ENCODE measurements at places on chromosomes 3 and 15. TPM values are rescaled to one million over a fixed set of nuclear protein-coding genes. Genes with fewer than 3 reads are reported as not detected.
A peak's percentile ranks its signal among the peaks of the same experiment; 100 is the strongest.

DNA sequence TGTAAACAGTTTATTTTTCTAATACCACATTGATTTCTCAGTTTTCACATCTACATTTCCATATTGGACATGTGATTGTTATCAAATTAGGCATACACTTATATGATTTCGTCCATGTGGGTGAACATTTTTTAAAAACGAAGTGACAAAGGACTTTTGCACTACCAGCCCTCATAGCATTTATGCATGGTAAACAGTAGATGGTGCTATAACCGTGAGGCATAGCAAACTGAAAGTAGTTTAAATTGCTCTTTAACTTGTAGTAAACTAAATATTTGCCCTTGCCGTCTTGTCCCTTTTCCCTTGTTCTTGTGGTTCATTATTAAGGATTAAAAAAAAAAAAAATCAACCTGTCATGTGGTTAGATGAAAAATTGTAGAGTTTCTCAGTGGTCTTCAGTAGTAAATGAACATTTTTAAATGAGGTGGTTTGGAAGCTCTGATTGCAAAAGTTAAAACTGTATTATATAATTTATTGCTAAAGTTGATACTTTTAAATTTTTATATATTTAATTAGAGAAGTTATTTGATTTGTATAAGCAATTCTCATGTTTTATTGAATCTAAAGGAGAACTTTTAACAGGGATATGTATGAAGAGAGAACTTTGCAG lies 24.0 kb downstream of the STX19 start:
- peak; percentile 24 for DNase-seq

DNA sequence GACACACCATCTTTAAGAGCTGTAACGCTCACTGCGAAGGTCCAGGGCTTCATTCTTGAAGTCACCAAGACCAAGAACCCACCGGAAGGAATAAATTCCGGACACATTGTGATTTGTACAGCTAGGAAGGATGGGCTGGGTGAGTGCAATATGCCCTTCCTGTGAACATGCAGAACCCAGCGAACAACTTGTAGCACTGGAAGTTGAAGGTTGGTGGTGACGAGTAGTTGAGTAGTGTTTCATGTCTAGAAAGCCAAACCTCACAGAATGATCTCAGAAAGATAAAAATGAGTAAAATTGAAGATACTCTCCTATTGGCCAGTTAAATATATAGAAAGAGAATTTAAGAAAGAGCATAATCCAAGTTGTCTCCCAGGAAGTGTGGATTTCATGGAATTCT lies 462.2 kb upstream of the CFAP20DC start:
- no peak for DNase-seq

GRCh38 chr3:31985831-31986230 lies 4.3 kb downstream of the ZNF860 start:
- DNase-seq, result no peak

DNA sequence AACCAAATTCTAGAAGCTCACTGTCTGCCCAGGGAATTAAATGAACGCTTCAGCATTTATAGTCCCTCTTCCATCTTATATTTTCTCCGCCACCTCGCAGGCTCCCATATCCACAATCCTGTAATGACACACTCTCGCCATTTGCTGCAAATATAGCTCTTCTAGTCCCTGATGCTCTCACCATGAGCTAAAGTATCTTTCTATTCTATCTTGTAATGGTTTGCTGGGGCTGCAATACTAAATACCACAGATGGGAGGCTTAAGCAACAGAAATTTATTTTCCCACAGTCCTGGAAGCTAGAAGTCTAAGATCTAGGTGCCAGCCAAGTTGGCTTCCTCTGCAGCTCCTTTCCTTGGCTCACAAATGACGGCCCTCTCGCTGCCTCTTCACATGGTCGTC lies 106.9 kb upstream of the NPHP3 start:
- DNase-seq, result no peak

GRCh38 chr15:101303408-101303807 lies 8.4 kb upstream of the SNRPA1 start:
- no peak for DNase-seq

DNA sequence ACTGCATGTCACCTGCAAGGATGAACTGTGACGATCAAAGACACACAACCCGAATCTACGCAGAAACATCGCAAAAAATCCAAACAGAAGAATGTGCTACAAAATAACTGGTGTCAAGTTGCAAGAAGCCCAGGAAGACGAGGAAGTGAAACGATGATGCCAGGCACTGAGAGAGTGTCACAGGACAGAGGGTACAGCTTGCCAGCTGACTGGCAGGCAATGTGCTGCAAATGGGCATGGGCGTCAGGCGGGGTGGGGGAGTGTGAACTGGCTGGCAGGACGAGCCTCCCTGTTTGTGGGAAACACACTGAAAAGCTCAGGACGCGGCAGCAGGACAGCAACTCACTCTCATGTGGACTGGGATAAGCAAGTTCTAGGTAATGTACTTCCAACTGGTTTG lies 28.9 kb upstream of the OCA2 start:
- DNase-seq, result no peak

- DNase-seq, result no peak
These were observed 91.5 kb downstream of the GPR156 start for GRCh38 chr3:120193554-120193953.

DNA sequence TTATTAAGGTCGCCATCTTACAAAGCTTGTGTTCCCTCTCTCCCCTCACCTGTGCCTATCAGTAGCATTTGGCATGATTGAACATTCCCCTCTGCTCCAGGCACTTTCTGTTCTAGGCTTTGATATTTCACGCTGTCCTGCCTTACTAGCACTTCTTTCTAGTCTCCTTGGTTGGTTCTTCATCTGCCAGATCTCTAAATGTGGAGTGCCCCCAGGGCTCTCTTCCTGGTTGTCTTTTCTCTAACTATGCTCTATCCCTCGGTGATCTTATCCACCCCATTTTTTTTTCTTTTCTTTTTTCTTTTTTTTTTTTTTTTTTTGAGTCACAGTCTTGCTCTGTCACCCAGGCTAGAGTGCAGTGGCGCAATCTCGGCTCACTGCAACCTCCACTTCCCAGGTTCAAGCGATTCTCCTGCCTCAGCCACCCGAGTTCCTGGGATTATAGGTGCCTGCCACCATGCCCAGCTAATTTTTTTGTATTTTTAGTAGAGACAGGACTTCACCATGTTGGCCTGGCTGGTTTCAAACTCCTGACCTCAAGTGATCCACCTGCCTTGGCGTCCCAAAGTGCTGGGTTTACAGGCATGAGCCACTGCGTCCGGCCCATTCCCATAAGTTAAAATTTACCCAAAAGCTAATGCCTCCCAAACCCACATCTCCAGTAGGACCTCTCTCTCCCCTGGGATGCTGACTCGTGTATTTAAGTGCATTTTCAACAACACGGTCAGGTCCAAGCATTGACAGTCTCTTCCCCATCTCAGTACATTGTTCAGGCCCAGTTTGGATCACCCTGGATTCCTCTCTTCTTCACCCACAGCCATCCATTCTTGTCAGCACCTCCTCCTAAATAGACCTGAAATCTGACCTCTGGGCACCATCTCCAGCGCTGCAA lies 5.2 kb downstream of the NUSAP1 start:
- no peak for DNase-seq

- no peak for DNase-seq
These were observed 246.5 kb upstream of the LRRN1 start for GRCh38 chr3:3552761-3553160.

GRCh38 chr15:61057376-61057775 lies 171.7 kb downstream of the RORA start:
- DNase-seq, result no peak

DNA sequence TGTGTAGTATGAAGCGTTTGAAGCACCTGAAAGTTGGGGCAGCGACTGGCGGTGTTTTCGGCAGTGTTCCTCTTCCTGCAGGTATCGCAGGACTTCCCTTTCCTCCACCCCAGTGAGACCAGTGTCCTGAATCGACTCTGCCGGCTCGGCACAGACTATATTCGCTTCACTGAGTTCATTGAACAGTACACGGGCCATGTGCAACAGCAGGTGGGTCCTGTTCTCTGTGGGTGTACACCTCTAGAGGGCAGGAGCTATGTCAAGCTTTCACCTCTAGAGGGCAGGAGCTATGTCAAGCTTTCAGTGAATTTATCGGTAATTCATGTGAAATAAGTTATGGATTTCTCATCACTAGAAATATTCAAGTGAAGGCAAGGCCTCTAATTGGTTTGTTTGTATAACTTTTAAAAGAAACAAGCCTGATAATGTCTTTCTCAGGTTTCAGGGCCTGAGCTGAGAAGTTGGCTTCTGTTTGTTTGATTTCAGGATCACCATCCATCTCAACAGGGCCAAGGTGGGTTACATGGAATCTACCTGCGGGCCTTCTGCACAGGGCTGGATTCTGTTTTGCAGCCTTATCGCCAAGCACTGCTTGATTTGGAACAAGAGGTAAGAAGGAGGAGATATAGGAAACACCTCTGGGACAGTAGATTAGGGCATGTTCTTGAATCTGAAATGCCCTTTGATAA lies 5.3 kb downstream of the TUBGCP4 start:
- DNase-seq, result peak; percentile 62

- no peak for DNase-seq
These were observed 6.1 kb downstream of the SCAP start for GRCh38 chr3:47469616-47470015.

GRCh38 chr3:64878362-64878761 lies 190.6 kb upstream of the ADAMTS9 start:
- DNase-seq, result no peak

DNA sequence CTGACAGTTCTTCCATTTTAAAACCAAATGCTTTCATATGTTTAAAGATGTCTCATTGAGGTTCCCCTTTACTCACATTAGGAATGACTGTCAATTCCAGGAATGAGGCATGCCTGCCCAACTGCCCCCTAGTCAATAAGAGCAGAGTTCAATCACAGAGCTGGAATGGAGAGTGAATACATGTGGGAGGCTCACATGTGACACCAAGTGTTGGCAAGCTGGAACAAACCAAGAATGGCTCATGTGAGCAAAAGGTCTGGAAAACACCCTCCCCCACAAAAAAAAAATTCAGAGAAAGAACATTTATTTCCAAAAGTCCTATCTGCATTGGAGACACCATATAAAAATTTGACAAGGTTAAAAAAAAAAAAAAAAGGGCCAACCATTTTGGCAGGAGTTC lies 3.7 kb downstream of the PBRM1 start:
- no peak for DNase-seq

GRCh38 chr15:71627604-71628003 lies 182.8 kb upstream of the NR2E3 start:
- no peak for DNase-seq

DNA sequence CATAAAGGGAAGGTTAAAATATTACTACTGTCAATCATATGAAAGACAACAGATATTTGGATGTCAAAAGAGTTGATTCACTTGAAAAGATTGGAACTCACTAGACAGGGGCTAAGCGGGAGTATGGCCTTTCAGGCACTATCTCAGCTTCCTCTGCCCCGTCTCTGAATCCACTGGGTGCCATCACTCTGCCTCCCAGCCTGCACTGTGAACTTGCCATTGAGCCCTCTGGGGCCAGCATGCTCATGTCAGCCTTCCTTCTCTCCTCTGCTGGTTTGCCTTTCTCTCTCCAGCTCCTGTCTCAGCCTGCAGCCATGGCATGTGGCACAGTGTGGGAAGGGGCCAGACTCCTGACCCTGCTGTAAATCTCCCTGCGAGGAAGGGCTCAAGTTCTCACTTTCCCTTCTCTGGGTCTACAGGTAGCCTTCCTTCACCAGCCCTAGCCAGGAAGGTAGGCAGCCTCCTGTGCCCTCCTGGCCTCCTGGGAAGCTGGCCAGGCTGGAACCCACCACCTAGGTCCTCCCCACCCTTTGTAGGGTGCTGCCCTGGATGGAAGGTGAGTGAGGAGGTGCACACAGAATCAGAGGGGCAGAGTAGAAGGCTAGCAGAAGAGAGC lies 54.0 kb upstream of the SLCO2A1 start:
- no peak for DNase-seq

- DNase-seq, result no peak
These were observed 38.0 kb downstream of the TMEM41A start for GRCh38 chr3:185460719-185461350.

DNA sequence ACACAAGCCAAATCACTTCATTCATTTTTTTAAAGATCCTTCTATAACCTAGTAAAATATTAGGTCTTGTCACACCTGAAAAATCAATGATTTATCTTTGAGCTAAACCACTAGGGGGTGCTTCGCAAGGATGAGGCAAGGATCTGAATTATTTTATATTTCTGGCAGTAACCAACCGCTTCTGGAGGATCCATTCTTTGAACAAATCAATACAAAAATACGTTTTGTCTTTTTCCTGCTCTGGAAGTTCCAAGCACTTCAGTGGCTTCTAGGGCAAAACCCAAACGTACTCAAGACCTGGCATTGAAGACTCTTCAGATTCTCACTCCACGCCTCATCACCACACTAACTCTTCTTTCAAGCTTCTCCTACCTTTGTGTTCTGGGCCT lies 486 bp downstream of the LSG1 start:
- DNase-seq, result peak; percentile 49

DNA sequence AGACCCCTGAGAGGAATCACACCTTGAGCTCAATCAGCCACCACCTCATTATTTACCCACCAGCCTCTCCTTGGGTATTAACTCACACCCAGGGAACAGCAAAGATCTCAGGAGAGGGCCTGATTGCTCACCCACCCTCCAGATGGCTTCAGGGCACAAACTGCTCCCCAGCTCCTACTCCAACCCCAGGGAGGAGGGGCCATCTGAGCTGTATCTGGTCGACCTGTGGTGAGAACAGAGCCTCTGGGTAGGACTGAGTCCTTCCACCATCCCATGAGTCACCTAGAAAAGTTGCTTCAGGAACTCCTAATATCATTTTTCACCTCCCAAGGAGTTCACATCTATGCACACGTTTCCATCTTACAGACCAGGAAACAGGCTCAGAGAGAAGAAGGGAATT lies 44.8 kb upstream of the HES1 start:
- DNase-seq, result no peak

CHRNA7 gene
- total RNA-seq, result 0.55 TPM

DLL4 gene
- not detected for total RNA-seq

ATG7 gene
- total RNA-seq, result 40.0 TPM

ATP1B3 gene
- total RNA-seq, result 122 TPM

TGM4 gene
- not detected for total RNA-seq

COL7A1 gene
- total RNA-seq, result 1.6 TPM

THBS1 gene
- 0.87 TPM for total RNA-seq

IQCF5 gene
- not detected for total RNA-seq

GATM gene
- 1.5 TPM for total RNA-seq

SCAANT1 gene
- not detected for total RNA-seq

SYNPR gene
- total RNA-seq, result not detected

NMB gene
- total RNA-seq, result 3.3 TPM

Data from activated CD8-positive, alpha-beta T cell treated with anti-CD3 and anti-CD28 coated beads, Interleukin-2, amount 10 ng/mL, durations not matched to agents 7 days and 5 days (primary cell).